T-helper 2 cell (primary cell): ENCODE measurements at places on chromosomes 2 and 18.
A peak's percentile ranks its signal among the peaks of the same experiment; 100 is the strongest.

DNA sequence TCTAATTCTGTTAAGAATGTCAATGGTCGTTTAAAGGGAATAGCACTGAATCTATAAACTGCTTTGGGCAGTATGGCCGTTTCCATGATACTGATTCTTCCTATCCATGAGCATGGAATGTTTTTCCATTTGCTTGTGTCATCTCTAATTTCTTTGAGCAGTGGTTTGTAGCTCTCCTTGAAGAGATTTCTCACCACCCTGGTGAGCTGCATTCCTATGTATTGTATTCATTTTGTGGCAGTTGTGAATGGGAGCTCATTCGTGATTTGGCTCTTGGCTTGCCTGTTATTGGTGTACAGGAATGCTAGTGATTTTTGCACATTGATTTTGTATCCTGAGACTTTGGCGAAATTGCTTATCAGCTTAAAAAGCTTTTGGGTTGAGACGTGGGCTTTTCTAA lies 38.3 kb upstream of the WDR75 start:
- no peak for DNase-seq

- peak; percentile 25 for DNase-seq
Measured at GRCh38 chr2:113910110-113910717, 20.3 kb downstream of the ACTR3 start.

DNA sequence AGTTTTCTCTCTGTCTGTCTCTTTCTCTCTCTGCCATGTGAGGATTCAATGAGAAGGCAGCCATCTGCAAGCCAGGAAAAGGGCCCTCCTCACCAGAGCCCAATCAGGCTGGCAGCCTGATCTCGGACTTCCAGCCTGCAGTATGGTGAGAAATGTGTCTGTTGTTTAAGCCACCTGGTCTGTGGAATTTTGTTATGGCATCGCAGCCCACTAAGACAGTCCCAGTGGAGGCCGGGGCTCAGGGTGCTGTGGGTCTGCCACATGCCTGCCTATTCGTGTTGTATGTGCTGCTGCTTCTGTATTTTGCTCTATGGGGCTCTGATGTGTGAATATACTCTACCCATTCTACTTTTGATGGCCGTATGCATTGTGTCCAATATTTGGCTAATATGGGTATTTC lies 139.0 kb upstream of the HS6ST1 start:
- no peak for DNase-seq

GRCh38 chr18:48983793-48984437 lies 33.1 kb upstream of the SMAD7 start:
- DNase-seq, result no peak

GRCh38 chr2:16952368-16952767 lies 286.7 kb upstream of the CYRIA start:
- no peak for DNase-seq

DNA sequence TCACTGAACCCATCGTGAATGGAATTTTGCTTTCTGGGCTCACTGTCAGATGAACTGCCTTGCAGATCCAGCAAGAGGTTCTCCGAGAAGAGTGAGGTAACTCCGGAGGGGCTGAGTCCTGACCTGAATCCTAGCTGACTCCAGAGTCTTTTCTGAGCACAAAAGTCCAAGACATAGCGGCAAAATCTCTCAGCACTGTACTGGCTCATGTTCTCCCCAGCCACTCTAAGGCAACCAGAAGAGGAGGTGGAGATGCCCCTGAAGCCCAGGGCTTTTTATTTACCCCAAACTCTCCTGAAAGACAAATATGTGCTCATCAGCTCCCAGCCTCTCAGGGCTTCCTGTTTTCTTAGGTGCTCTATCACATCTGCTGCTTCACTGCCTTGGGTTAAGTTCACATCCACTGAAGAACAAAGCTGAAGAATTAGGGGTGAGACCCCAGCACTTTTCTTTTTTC lies 221.8 kb downstream of the MREG start:
- DNase-seq, result no peak

DNA sequence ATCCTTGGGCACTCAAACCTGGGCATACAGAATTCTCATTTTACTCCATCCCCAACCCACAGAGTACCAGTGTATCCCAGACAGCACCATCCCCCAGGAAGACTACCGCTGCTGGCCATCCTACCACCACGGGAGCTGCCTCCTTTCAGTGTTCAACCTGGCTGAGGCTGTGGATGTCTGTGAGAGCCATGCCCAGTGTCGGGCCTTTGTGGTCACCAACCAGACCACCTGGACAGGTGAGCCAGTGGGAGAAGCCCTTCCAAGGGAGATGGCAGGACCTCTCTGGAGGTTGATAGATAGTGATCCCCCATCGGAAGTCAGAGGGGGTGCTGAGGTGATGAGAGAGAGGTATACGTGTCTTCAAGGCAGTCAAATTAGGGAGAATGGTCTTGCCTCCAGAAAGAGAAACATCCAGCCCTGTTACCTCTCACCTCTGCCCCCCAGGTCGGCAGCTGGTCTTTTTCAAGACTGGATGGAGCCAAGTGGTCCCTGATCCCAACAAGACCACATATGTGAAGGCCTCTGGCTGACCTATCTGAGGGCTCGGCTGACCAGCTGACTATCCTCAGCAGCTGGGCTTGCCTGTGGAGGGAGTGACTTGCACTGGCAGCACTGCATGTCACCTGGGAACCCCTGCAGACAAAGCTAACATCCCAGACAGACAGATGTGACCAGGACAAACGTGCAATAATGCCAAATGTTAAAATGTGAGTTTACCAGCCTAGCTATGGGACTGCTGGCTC lies 9.5 kb downstream of the PKDCC start:
- no peak for DNase-seq

DNA sequence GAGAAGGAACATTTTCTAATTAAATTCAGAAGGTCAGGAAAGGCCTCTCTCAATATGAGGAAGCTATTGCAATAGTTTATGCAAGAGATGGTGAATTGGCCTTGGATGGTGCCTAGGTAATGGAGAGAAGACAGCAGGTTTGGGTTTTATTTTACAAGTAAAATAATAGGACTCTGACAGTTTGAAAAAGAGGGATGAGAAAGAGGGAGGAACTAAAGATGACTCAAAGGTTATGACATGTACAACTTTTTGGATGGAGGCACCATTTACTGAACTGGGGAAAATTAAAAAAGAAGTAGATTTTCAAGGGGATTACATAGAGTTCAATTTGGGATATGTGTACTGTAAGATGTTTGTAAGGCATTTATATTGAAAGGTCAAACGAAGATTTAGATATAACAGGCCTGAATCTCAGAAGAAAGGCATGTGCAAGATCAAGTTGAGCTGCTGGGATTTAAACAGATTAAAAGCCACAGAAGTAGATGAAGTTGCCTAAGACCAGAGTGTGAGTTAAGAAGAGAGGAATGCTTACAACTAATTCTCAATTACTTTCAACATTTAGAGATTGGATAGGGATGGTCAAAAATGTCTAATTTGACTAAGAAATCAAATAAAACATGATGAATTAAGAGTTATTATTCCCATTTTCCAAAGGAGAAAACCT lies 12.3 kb upstream of the ASNSD1 start:
- no peak for DNase-seq

DNA sequence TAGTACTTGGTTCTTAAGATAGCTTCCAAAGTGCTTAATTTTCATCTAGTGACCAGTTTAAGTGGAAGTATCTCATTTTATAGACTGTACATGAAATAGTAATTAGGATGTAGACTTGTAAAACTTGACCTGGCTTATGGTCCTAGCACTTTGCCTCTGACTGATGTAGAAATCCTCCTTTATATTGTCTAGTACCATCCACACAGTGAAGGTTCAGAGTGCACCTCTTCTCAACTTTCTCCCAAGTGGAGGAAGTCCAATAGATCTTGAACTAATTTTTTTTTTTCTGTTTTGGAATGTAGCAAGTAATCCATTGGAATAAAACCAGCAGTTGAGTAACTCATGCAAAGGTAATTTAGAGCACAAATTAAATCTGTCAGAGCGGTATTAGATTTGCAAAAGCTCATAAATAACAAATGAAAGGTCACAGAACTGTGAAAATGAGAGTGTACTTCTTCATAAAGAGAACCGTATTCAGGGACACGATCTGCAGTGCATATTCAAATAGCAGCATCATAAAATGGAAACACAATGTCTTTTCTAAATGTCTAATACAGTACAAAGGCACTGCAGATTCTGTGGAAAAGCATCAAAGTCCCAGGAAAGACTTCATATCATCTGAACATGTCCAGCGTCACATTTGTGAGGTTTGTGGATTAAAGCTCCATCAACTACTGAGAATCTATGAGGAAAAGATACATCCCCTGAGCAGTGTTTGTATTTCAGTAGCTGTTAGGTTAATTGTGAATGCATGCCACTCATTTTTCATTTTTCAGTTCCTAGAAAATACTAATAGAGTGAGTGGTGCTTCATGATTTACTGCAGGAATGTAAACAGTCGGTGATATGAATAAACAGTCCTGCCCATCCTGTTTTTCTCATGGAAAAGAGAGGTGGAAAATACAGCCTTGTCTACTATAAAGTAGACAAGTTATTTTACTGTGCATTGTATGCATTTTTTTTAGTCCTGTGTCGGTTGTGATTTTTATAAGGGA lies 100.7 kb downstream of the LYPD6 start:
- DNase-seq, result no peak

DNA sequence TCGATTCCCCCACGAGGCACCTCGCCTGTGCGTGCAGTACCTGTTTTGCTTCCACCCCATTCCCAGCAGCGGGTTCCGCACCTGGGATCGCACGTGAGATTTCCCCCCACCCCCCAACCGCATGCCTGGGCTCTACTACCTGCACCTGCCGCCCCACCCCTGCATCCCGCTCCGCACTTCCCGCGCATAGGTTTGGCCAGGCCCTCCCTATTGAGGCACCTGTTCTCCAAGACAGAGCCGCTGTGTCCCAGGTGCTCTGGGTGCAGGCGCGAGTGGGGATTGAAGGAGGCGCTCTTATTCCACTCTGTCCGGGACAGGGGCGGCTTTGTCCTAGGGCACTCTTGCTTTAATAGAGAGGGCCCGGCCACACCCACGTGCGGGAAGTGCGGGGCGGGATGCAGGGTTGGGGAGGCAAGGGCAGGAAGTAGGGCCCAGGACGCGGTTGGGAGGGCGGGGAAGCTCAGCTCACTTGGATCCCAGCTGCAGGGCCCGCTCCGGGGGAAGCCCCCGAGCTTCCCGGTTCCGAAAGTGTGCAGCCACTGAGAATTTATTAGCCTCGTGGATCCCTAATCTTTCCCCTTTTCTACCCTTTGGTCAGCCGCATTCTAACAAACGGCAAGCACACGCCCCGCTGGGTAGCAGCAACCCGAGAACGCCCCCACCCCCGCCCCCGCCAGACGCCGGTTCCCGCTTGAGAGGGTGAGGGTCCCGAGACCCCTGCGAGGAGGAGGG lies 670 bp upstream of the MOCOS start:
- no peak for DNase-seq

- DNase-seq, result no peak
Measured at GRCh38 chr2:70380621-70381020, 78.8 kb upstream of the FAM136A start.

DNA sequence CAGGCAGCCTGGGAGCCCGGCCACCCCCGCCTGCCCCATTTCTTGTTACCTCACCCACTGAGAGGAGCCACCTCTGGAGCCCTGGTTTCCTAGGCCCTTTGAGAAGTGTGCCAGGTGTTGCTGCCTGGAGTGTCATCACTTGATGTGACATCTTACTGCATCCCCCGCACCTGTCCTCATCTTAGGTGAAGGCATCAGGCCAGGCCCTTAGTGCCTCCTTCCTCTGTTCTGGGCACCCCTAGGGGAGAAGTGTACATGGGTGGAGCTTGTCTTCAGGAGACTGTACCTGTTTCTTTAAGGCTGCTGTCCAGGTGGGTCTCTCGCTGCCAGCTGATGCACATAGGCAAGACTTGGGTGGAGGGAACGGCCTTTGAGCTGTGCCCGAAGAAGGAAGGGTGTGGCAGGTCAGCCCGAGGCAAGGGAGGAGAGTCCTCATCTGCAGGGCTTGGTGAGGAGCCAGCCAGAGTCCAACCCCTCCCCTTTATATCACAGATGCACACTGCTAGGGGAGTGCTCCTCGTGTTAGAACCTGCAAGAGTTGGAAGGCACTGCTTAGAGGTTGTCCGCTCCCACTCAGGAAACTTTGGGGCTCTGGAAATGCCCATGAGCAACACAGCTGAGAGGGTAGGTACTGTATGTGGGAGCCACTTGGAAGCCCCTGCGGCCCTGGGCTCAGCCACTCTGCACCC lies 45.9 kb downstream of the NCK2 start:
- DNase-seq, result no peak

DNA sequence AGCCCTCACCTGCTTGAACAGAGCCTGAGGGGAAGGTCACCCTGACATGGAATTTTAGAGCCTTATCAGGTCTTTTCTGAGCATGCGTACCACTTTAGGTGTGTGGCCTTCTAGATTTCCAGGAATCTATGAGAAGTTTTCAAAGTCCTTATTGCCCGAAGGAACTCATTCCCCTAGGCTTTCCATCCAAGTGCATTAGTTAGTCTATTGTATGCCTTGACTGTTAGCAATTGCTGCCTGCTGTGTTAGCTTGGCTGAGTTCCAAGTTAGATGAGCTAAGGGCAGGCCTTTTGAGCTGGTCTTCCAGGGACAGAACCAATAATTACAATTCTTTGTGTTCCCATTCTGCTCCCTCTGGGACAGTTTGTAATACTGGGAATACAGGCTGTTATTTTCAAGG lies 30.8 kb upstream of the PUM2 start:
- no peak for DNase-seq

DNA sequence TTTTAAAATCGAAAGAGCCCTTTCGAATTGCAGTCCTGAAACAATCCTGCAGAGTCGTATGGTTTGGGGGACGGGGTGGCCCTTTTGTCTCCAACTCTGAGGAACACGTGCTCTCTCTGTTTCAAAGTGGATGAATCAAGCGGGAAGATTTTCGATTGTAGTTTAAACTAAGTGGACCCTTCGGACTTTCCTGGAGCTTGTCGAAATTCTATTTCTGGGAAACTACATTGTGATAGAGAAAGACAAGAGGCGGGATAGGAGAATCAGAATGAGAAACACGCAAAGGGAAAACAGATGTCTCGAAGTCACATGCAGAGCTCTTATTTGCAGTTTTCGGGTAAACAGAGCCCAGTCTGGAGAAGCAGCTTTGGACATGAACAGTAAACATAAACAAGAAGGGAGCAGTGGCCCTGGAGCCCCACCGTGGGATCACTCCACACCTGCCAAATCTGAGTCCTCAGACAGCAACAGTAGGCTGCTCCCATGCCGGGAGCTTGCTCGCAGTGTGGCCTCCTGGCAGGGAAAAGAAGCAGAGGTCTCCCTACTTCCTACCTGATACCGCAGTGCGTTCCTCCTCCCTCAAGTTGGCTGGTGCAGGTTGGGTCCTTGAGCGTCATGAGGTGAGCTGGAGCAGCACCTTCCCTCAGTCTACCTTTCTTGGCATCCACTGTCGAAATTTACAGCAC lies 202.4 kb downstream of the SLC4A3 start:
- DNase-seq, result no peak

- no peak for DNase-seq
Measured at GRCh38 chr2:11500702-11501303, 33.0 kb upstream of the GREB1 start.

- DNase-seq, result no peak
Measured at GRCh38 chr2:196821195-196821594, 12.0 kb upstream of the C2orf66 start.
